ENCODE measurements at places on chromosomes 4 and X.

DNA sequence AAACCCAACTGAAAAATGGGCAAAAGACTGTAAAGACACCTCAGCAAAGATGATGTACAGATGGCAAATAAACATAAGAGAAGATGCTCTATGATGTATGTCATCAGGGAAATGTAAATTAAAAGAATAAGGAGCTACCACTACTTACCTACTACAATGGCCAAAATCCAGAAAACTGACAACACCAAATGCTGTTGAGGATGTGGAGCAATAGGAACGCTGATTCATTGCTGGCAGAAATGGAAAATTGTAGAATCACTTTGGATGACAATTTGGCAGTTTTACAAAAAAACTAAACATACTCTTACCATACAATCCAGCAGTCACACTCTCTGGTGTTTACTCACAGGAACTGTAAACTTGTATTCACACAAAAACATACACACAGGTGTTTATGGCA is 222.3 kb upstream of the LDB2 start:
- DNase-seq = no peak

DNA sequence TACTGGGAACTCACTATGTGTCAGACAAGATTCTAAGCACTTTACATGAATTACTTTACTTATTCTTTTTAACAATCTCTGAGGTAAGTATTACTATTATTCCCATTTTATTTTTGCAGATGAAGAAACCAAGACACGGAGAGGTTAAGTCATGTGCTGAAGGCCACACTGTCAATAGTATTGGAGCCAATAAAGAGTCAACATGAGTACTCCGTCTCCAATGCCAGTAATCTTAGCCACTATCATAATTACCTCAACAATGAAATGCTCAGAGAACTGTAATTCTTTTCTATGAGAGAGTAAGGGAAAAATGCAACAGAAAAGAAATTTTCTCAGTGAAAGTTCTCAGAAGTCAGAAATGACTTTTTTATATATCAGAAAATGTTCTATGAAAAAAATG is 12.7 kb downstream of the EGF start:
- DNase-seq = no peak

GRCh38 chr4:169092889-169093522 is 83.0 kb upstream of the CBR4 start:
- DNase-seq = no peak

GRCh38 chrX:153816831-153817690 is 13.3 kb downstream of the PDZD4 start:
- DNase-seq = no peak

- no peak for DNase-seq
Measured at GRCh38 chrX:20432746-20433387, 166.2 kb upstream of the RPS6KA3 start.

GRCh38 chr4:158783785-158784184 is 15.0 kb downstream of the FNIP2 start:
- no peak for DNase-seq

GRCh38 chr4:68324519-68325262 is 25.2 kb downstream of the YTHDC1 start:
- no peak for DNase-seq

DNA sequence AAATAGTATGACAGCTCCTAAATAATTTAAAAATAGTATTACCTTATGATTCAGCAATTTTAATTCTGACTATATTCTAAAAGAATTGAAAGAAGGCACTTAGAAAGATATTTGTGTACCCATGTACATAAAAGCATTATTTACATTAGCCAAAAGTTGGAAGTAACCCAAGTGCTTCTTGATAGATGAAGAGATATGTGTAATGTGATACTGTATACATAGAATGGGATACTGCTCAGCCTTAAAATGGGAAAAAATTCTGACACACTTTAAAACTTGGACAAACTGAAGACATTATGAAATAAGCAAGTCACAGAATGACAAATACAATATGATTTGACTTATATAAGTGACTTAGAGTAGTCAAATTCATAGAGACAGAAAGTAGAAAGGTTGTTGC is 112.2 kb downstream of the IDS start:
- DNase-seq = peak; percentile 7

DNA sequence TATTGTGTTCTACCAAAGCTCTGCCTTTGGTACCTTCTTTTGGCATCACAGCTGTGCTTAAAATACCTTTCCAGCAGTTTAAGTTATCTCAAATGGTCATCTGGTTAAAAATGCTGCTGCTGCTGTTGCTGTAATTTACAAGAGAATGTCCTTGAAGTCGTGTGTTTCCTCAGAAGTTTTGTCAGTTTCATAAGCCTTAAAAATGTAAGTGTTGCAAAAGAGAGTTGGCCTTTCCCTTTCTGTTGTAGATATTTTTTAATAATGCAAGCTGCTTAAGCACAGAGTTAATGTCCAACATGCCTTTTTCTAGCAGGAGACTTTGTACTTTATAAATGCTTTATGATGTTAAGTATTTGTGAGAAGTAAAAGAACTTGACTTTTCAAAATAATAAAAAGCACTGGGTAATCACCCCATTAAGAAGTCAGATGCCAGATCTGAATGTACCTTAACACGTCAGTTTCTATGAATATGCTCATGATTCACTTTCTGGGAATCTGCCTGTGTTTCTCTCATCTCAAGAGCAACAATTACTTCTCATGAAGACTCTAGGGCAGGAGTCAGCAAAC is 35.3 kb upstream of the TENM3 start:
- DNase-seq = peak; percentile 92

DNA sequence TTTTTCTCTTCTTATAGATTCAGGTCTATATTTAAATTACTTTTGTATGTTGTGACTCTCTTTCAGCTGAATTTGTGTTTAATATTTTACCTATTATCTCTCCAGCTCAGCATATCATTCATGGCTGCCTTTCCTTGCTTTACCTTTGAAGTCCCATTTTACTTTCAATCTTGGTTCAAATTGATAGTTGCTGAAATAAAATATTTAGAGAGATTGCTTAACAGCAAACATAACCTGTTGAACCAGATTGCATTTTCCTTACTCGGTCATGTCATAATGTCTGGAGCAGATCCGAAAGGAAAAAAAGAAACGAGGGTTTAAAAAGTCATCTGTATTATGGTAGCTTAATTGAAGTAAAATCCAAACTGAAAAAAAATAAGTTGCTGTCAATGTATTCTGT is 94.1 kb downstream of the IL1RAPL2 start:
- DNase-seq = no peak

DNA sequence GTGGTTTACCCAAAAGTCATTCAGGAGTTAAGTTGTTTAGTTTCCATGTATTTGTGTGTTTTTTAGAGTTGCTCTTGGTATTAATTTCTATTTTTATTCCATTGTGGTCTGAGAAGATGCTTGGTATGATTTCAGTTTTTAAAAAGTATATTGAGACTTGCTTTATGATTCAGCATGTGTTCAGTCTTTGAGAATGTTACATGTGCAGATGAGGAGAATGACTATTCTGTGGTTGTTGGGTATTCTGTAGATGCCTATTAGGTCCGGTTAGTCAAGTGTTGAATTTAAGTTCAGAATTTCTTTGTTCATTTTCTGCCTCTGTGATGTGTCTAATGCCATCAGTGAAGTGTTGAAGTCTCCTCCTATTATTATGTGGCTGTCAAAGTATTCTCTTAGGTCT is 249.4 kb downstream of the ARHGAP10 start:
- peak; percentile 26 for DNase-seq

DNA sequence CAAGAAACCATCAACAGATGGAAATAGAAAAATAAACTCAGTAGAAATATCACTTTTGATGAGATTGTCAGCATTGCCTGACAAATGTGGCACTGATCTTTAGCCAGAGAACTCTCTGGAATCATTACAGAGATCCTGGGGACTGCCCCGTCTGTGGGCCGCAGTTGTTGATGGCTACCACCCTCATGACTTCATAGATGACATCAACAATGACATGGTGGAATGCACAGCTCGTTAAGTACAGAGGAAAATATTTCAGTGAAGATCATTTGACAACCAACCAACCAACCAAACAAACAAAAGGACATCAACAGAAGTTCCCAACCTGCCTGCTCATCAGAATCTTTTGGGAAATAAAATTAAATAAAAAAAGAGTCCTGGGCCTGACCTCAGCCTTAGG is 132.6 kb downstream of the UCHL1 start:
- no peak for DNase-seq

- DNase-seq = no peak
Measured at GRCh38 chrX:41257801-41258200, 76.2 kb upstream of the DDX3X start.

GRCh38 chr4:136526517-136526916 is 1005.8 kb downstream of the PCDH18 start:
- DNase-seq = no peak

GRCh38 chrX:2640436-2641150 is 50.5 kb upstream of the CD99 start:
- no peak for DNase-seq

GRCh38 chr4:92970996-92971395 is 667.2 kb downstream of the GRID2 start:
- no peak for DNase-seq

- DNase-seq = no peak
Measured at GRCh38 chrX:131059246-131059645, 1.1 kb downstream of the ARHGAP36 start.

DNA sequence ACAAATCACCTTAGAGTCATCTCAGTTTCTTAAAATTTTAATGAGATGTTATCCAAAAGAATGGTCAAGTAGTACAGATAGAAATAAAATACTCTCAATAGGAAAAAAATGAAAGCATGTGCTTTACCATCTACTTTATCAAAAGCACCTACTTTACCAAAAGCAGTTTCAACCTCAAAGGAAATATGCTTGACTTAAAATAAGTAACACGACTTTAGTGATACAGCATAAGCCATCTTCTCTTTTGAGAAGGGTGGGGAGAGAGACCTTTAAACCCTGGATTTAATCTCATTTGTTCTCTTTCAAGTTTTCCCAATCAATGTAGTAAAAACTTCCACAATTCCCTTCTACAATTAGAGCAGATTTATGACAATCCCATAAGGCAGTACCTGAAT is 26.5 kb downstream of the OTUD4 start:
- DNase-seq = no peak
